ENCODE measurements at places on chromosomes 4 and X.
A peak's percentile ranks its signal among the peaks of the same experiment; 100 is the strongest.

DNA sequence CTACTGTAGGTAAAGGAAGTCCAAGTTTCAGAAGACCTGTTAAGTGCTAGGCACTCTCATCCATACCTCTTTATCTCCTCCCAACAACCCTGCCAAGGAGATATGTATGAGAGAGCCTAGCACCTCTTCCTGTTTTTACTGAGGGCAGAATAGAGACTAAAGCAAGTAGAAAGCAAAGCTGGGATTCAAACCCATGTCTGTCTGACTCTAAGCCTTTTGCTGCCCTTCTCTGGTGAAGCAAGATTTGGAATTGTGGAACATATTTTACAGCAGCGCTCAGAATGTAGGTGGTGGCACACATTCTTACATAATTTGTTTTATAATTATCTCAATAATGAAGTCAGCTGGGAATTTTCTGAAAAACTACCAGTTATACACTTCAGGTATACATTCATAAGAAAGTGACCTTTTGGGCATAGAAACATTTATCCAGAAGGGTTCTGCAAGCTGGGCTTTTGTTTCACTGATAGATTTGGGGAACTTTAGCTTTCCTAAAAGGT is 41.7 kb downstream of the SEPTIN11 start:
- no peak for DNase-seq

- no peak for DNase-seq
Measured at GRCh38 chr4:75997946-75998345, 7.2 kb upstream of the SDAD1 start.

GRCh38 chr4:22363036-22363435 is 152.8 kb downstream of the ADGRA3 start:
- DNase-seq, result no peak

GRCh38 chr4:134345244-134345643 is 143.7 kb upstream of the PABPC4L start:
- DNase-seq, result no peak

DNA sequence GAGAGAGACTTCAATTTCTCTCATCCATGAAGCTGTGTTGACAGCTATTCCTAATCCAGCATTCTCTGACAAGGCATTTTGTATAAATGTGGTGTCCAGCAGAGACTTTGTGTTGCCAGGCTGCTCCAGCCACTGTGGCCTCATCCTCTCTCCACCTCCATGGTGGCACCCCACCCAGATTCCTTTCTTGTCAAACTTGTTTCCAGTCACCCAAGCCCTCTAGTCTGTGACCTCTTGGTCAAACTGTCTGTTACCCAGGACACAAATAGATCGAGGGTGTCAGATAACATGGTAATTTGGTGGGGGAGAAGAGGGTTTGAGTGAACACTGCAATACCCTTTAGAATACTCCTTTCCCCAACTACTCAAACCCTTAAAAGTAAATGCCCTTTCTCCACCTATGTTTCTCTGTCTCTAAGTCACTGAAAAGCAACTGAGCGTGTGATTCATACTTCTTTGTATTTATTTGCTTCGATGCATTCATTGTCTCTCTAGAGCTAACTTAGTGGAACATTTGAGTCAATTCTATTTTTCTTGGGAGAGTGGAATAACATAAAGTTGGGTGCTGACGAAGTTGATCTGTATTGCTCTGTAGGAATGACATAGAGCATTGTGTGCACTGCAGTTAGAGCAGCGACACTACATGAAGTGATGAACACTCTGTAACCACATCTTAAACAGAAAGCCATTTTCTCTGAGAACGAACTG is 13.7 kb downstream of the PITX2 start:
- no peak for DNase-seq

- peak; percentile 61 for DNase-seq
Measured at GRCh38 chrX:134631426-134632346, 26.6 kb downstream of the PLAC1 start.

- DNase-seq, result no peak
Measured at GRCh38 chr4:138162259-138162658, 79.9 kb downstream of the SLC7A11 start.

- DNase-seq, result no peak
Measured at GRCh38 chr4:6416518-6417286, 55.7 kb downstream of the PPP2R2C start.

GRCh38 chr4:169271692-169272007 is 894 bp upstream of the SH3RF1 start:
- DNase-seq, result no peak
